ENCODE measurements at places on chromosomes 3 and 15.

DNA sequence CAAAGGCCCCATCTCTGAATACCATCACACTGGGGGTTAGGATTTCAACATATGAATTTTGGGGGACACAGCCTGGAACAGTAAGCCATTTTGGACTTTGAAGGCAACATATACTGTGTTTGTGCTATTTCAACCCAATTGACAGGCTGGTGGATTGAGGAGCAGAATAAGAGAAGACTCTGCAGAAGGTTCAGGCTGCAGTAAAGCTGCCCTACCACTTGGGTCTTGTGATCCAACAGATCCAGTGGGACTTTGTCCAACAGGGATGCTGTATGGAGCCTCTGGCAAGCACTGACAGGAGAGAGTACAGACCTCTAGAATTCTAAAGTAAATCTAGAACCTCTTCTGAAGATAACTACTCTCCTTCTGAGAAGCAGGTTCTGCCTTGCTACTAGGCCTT, 1.1 kb upstream of the BCL2L10 start:
- no peak for DNase-seq

- no peak for DNase-seq
These were observed 101.2 kb upstream of the WNT5A start for GRCh38 chr3:55588146-55588765.

GRCh38 chr3:88267-88666, 108.3 kb upstream of the CHL1 start:
- DNase-seq, result no peak

GRCh38 chr3:39150803-39151631, 2.4 kb downstream of the CSRNP1 start:
- DNase-seq, result no peak

- no peak for DNase-seq
These were observed 80.4 kb upstream of the XCR1 start for GRCh38 chr3:46107682-46108081.

GRCh38 chr15:81155375-81156218, 21.5 kb downstream of the CFAP161 start:
- DNase-seq, result peak; percentile 7

GRCh38 chr3:45938864-45939263, 4.4 kb upstream of the CXCR6 start:
- peak; percentile 78 for DNase-seq

- no peak for DNase-seq
These were observed 91.8 kb downstream of the UBE2E2 start for GRCh38 chr3:23294770-23295387.

DNA sequence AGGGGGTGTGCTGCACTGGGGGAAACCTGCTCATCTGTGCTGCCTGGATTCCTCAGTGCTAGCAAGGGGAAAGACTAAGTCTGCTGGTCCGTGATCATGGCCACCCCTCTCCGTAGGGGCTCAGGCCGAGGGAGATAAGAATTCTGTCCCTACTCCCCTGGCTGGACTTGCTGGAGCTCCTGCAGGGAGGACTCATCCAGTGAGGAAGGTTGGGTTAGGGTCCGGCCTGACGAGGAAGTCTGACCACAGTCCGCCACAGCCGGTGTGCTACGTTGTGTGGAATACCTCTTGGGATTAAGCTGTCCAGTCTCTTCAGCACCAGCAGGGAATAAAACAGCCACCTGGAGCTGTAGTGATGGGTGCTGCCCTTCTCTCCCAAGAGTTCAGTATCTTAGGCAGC, 1309.1 kb upstream of the CADM2 start:
- no peak for DNase-seq
